Right atrium auricular region (tissue), 2 donors: ENCODE measurements at places on chromosomes 2 and 18.

DNA sequence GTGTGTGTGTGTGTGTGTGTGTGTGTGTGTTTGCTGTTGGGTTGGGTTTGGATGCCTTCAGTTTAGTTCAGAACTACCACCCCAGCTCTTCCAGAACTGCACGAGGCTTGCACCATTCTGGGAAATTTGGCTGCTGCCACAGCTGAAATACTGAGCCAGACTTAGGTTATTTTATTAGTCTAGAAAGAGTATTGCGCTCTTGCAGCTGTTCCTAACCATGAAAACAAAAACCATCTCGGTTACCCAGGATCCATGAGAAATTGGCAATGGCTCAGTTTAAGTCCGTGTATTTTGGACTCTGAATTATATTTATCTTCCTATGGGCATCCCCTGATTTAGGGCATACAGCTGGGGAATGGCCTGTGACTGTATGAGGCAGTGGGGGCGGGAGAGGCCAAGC, 83.2 kb downstream of the TANC1 start:
- no peak for DNase-seq

GRCh38 chr2:104788742-104789455, 65.0 kb upstream of the POU3F3 start:
- DNase-seq = no peak

DNA sequence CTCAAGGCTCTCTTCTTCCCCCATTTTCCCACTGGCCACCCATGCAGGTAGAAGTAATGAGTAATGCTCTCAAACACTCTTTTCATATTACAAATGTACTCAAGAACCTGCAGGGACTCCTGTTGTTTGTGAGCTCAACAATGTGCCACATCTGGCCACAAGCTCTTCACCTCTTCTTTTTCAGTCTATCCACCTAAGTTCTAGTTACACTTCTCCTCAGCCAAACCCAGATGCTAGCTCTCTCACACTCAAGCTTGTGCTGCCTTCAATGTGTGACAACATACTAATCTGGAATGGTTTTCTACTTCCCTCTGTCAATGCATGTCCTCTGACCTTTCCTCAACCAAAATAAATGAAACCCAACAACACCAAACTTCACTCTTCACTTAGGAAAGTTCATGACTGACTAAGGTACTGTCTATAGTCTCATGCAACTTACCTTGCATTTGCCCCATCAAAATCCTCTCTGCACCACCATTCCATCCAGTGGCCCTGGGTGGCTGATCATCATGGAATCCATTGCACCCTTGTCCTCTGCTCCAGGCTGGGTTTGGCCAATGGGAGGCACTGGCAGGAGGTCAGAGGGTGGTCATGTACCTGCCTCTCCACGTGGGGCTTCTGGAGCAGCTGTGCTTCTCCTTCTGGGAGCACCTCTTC, 5.3 kb upstream of the IL18R1 start:
- DNase-seq = no peak

GRCh38 chr2:222653280-222653679, 2.6 kb downstream of the FARSB start:
- DNase-seq = no peak

DNA sequence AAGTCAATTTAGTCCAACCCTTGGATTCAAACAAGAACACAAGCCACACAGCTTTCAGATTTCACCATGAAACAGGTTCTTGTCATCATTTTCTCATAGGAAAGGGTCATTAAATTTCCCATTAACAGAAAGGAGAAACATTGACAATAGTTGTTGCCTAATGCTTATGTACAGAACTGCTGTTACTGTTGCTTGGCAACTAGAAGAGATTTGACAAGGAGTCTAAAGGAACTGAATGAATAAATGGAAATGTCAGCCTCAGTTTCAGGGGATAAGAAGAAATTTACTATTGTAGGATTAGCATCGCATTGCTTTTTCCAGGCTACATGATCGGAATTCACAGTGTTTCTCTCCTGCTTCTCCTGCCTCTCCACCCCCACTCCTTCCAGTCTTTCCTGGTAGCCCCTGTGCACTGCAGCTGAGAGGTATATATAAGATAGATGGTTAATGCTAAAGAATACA, 90.3 kb downstream of the SPATS2L start:
- no peak for DNase-seq

DNA sequence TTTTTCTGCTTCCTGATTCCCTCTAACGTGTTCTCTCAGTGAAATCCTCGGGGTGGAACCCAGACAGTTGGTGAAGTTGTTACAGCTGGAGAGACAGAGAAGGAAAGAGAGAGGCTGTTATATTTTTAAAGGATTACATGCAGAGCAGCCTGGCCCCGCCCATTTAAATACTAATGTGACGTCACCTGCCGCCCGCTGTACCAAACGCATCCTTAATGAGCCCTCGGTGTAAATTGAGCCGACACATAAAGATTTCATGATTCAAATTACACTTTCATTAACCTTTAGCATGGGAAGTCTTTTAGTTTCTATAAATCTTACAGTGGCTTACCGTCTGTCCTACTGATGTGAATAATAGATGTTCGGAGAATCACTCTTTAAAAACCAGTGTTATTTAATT, 164.0 kb upstream of the SIX3 start:
- DNase-seq = no peak
